Left lung (tissue), 14 donors: ENCODE measurements at places on chromosomes 7 and 10. TPM values are rescaled to one million over a fixed set of nuclear protein-coding genes. Genes with fewer than 3 reads are reported as not detected.
A peak's percentile ranks its signal among the peaks of the same experiment; 100 is the strongest.

CLRN3 gene
- total RNA-seq = not detected

DNA sequence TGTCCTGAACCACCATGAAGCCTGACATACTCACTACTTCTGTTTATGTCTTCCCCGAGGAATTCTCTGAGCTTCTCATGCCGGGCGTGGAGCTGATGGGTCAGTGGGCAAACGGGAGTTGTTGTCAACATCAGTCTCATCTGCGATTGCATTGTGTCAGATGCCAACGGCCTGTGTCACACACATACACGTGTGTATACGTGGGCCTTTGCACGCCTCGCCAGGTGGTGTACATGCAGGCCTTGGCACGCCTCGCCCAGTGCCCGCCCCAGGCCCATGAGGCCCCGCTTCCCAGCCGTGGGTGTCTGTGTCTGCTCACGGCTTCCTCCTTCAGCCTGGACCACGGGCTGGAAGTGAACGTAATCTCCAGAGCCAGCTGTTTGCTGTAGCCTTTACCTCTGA lies 7.5 kb upstream of the CSGALNACT2 start:
- H3K4me1 ChIP-seq = peaks cover 4% of the 10 kb centered on the region
- no peak overlapping the region for H3K4me3 ChIP-seq
- H3K27me3 ChIP-seq = no peaks in the 10 kb centered on the region
- no peak overlapping the region for H3K27ac ChIP-seq
- H3K36me3 ChIP-seq = no peaks in the 10 kb centered on the region

- no peaks in the 10 kb centered on the region for H3K36me3 ChIP-seq
Measured at GRCh38 chr10:71391701-71392100, 5.0 kb upstream of the CDH23 start.

MDFIC gene
- 30.8 TPM for total RNA-seq

- H3K36me3 ChIP-seq = no peaks in the 10 kb centered on the region
- H3K4me1 ChIP-seq = no peaks in the 10 kb centered on the region
- H3K27ac ChIP-seq = no peak overlapping the region
- DNase-seq = no peak
Measured at GRCh38 chr7:36653008-36653662, 71.2 kb downstream of the AOAH start.

DNA sequence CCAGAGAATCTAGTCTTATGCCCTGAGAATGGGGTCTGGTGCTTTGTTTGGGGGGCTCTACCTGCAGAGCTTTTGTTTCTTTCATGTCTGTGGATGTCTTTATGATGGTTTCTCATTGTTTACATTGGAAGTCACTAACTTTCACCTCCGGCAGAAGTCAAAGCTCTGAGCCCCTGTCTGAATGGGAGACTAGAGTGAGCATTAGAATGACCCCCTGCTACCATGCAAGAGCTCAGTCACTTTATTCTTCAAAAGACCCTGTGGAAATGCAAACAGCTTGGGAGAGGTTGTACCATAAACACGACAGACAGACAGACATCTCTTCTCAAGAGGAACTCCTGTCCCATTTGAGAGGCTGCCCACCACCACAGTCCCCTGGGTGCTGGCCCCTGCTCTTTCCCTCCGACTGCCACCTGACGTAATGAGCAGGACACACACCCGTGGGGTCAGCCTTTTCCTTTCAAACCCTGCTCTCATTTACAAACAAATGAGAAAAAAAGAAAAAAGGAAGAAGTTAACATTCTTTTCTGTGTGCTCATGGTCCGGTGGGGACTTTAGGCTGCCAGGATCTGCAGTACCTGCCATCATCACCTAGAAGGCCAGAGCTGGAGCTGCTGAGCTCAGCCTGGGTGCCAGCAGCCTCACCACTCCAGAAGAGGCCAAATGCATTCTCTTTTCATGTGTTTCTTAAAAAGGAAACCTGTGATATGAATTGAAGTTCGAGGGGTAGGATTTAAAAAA lies 91.6 kb downstream of the FZD1 start:
- H3K4me1 ChIP-seq = no peaks in the 10 kb centered on the region
- no peak overlapping the region for H3K4me3 ChIP-seq
- DNase-seq = no peak
- H3K27ac ChIP-seq = no peak overlapping the region
- H3K27me3 ChIP-seq = no peaks in the 10 kb centered on the region
- H3K36me3 ChIP-seq = no peaks in the 10 kb centered on the region

MACC1 gene
- total RNA-seq = 36.2 TPM

ARHGAP22 gene
- 10.4 TPM for total RNA-seq

DNA sequence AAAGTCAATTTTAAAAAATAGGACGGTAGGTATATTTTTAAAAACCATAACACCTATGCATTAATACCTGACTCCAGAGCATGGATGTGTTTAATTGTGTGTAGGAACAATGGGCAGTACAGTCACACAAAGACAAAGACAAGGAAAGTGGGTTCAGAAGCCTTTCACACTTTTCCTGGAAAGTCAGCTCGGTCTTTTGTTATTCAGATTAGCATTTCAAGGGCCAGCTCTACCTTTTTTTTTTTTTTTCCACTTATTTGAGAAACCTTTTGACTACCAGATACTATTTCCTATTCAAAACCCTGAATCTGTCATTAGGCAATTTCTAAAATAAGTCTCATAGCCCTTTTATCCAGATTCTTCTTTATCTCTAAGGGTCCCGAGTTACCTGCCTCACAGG lies 401.9 kb downstream of the PARD3 start:
- no peak overlapping the region for H3K4me3 ChIP-seq
- DNase-seq = no peak
- no peaks in the 10 kb centered on the region for H3K27me3 ChIP-seq
- no peaks in the 10 kb centered on the region for H3K36me3 ChIP-seq
- H3K4me1 ChIP-seq = no peaks in the 10 kb centered on the region

CC2D2B gene
- total RNA-seq = 3.3 TPM

- no peaks in the 10 kb centered on the region for H3K4me1 ChIP-seq
- H3K27me3 ChIP-seq = no peaks in the 10 kb centered on the region
- no peak overlapping the region for H3K27ac ChIP-seq
- H3K36me3 ChIP-seq = no peaks in the 10 kb centered on the region
- DNase-seq = peak; percentile 41
Measured at GRCh38 chr10:3122034-3122433, 50.5 kb downstream of the PITRM1 start.

DNA sequence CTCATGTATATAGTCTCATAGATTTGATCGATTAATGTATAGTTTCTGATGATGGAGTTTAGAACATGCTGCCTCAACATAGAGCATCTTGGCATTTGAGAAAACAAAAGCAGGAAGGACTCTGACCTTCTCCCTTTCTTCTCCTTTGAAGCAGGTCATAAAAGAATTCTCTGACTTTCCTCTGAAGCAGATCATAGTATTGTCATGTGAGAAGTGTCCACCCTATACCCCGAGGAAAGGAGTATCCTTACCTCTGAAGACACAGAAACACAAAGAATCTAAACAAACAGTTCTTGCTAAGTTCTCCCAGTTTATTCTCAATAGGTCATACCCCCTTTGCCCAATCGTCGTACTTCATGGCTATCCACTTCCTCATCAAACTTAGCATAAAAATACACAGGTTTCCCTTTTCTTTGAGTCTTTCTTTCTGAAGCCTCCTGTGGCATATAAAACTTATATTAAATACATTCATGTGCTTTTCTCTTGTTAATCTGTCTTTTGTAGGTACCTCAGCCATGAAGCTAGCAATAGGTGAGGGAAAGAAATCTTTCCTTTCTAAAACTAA lies 194.9 kb downstream of the REEP3 start:
- H3K27ac ChIP-seq = no peak overlapping the region
- no peak overlapping the region for H3K4me3 ChIP-seq
- H3K36me3 ChIP-seq = no peaks in the 10 kb centered on the region
- peaks cover 38% of the 10 kb centered on the region for H3K4me1 ChIP-seq

GRCh38 chr7:130009848-130010688 lies 41.1 kb downstream of the ZC3HC1 start:
- peak overlapping the region; percentile 64 for H3K27ac ChIP-seq
- H3K4me1 ChIP-seq = peaks cover 22% of the 10 kb centered on the region
- no peaks in the 10 kb centered on the region for H3K27me3 ChIP-seq

TMEM140 gene
- 25.4 TPM for total RNA-seq

GRCh38 chr7:134731616-134732015 lies 47.8 kb upstream of the CALD1 start:
- no peak overlapping the region for H3K4me3 ChIP-seq
- no peaks in the 10 kb centered on the region for H3K36me3 ChIP-seq
- H3K27me3 ChIP-seq = no peaks in the 10 kb centered on the region
- H3K27ac ChIP-seq = peak overlapping the region; percentile 44
- DNase-seq = no peak

DNA sequence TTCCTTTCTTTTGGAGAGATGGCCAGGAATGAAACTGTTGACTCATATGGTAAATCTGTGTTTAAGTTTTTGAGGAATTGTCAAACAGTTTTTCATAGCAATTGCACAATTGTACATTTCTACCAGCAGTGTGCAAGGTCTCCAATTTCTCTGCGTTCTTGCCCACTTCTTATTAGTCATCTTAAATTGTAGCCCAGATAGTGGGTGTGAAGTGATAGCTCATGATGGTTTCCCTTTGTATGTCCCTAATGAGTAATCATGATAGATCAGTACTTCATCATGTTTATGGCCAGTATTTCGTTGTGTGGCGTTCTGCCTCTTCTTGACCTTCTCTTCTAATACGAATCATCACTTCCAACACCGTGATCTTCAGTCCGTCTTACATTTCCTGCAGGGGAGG lies 136.3 kb downstream of the DOCK1 start:
- H3K4me1 ChIP-seq = no peaks in the 10 kb centered on the region
- no peak overlapping the region for H3K4me3 ChIP-seq
- no peaks in the 10 kb centered on the region for H3K27me3 ChIP-seq
- H3K27ac ChIP-seq = no peak overlapping the region
- no peak for DNase-seq
- no peaks in the 10 kb centered on the region for H3K36me3 ChIP-seq
